ENCODE measurements at places on chromosomes 7 and 10.

- no peak for DNase-seq
These were observed 28.2 kb upstream of the BMS1 start for GRCh38 chr10:42754155-42755027.

DNA sequence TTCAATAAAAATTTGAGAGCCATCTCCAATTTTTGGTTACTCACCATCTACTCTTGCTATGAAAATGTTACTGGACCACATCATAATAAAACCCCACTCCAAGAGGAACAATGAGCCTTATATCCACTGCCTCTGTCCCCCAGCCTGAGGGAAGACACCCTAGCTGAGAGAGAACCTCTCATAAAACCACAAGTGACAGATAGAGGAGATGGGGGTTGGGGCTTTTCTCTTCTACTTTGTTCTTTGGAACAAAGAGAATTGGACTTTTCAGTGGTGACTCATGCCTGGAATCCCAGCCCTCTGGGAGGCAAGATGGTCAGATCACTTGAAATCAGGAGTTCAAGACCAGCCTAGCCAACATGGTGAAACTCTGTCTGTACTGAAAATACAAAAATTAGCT lies 27.6 kb upstream of the TAS2R16 start:
- DNase-seq, result no peak

GRCh38 chr7:141916099-141916498 lies at the start of gene OR9A4:
Gene OR9A4 (plus strand): TSS chr7:141916399. CDS start chr7:141918876, 2,477 bp downstream.
- DNase-seq, result no peak

DNA sequence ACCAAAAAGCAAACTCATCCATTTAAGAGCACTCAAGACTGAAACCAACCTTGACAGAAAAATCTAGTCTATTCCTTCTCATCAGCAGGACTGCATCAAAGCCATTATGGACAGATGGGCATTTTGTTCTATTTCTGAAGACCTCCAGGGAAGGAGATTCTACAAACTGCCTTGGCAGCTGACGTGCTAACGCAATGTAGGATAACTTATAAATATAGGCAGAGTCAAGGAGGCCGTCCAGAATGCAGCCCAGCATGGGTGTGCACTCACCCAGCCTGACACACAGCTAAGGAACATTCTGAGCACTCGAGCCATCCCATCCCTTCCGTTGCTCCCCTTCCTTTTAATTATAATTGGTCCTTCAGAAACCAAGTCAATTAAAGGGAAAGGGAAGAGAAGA lies 25.3 kb upstream of the NEBL start:
- no peak for DNase-seq

DNA sequence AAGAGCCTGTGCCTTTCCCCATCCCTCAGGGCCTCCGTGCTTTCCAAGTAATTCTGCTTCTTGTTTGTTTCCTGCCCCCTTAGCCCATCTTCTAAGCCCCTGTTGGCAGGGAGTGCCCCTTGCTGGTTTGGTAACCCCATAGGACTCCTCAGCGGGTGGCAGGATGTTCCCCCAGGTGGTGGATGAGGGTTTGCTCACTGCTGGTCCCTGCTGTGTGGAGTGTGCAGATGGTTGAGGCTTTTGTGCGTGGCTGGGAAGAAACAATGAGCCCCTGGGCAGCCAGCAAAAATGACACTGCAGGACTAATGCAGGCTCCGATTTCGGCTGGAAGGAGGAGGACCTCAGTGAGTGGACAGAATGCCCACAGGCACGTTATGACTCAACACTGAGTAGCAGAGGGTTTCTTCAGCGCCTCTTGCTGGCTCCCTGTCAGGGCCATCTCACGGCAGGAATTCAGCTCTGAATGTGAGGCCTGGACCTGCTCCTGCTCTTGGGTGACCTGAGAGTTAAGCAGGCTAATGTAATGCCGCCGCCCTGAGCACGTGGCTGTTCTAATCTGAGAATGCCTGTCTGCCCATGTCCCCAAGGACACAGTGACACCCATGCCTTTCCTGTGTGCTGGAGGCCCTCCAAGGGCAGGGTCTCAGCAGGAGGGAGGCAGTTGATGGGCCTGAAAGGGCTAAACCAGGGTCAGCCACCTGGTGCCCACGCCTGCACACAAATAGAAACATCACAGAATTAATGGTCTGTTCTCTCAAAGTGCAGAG lies 16.6 kb downstream of the BAG3 start:
- no peak for DNase-seq
